ENCODE measurements at places on chromosomes 5 and 9.

DNA sequence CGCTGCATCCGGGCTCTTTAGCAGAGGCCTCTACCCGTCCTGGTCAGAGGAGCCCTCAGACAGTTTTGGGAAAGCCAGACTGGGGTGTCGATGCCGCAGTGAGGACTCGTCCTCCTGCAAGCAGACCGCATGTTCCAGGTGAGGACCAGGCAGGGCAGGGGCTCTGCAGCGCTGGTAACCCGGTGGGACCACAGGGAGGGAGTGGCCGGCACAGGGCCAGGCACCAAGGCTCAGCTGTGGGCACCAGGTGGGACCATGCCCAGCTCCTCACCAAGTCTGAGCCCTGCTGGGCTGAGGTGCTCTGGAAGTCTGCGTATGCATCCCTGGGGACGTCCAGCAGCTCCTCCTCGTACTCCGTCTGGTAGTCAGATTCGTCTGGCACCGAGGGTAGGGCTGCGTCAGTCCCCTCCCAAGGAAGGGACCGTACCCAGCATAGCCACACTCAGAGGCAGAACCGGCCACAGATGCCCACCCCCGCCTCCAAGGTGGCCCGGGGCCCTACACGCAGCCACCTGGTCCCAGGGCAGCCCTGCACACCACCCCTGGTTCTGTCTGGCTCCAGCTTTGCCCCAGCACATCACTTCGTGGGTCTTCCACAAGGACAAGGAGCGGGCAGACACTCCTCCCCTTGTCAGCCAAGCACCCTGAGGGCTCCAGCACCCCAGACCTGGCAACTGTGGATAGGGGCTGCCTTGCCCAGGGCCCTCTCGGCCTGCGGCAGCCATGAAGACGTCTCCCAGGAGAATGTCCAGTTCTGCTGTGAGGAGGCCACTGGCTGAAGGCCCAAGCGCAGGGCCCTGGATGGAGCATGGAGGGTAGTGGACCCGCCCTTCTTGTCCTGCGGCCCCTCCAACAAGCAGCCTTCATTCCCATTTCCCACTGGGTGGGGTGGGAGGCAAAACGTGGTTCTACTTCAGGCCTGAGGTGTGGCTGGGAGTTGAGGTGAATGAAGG is 1.5 kb upstream of the NSMF start:
- DNase-seq = no peak

- no peak for DNase-seq
These were observed 45.6 kb upstream of the TRIM32 start for GRCh38 chr9:116641292-116642059.

GRCh38 chr5:119329666-119330065 is 26.2 kb upstream of the TNFAIP8 start:
- DNase-seq = no peak

DNA sequence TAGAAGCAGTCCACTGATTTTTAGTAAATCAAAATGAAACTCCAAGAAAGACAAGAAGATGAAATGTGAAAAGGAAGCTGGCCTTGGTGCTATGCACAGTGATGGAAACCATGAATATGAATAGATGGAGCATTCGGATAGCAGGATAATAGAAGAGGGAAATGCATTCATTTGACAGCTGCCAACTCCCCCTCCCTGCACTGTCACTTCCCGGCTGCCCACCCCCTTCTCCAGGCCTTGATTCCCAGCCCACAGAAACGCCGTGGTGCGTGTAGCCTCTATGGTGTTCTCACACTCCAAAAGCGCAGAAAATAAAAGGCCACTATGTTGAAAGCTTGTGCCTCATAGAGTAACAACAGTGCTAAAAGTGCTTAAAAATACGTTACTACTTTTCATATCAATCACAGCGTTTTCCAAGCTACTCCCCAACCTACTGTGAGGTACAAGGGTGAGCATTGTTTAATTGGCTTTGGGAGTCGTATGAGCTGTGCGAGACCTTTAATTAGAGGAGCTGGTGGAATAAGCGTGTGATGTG is 26.1 kb upstream of the IFNK start:
- DNase-seq = no peak

DNA sequence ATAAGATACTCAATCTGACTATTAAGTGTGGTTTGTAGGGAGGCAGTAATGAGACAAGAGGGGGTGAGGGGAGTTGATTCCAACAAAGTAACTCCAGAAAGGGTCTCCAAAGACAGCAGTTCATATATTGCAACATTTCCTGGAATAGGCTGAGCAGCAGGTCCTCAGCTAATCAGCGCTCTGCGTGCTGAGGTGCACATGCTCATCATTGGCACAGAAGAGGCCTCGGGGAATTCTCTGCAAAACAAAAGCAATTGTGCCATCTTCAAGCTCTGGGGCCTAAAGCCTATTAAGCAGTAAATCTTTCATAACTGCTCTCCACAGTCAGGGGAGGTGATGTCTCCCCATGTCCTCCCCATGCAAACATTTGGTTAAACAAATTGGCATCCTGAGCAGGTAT is 357.3 kb downstream of the SPOCK1 start:
- DNase-seq = no peak

GRCh38 chr5:1429496-1429895 is 15.7 kb downstream of the SLC6A3 start:
- DNase-seq = no peak

DNA sequence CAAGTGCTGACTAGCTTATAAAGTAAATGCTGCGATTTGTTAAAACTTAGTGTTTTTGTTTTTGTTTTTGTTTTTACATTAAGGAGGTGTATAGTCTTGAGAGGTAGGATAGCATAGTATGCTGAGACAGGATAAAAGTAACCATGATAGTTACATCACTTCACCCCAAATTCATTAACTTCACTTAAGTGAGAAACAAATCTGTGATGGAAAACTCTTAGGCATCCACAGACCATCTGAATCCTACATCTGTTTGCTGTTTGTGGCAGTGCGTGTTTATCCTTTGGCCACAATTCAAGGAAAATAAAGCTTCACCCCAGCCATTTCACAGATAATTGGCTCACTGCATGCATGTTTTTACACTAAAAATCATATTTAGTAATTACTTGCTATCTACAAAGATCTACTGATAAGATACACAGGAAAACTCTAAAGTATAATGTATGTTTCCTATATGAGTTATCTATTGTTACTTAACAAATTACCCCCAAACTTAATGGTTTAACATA is 82.0 kb downstream of the ZNF622 start:
- DNase-seq = no peak

DNA sequence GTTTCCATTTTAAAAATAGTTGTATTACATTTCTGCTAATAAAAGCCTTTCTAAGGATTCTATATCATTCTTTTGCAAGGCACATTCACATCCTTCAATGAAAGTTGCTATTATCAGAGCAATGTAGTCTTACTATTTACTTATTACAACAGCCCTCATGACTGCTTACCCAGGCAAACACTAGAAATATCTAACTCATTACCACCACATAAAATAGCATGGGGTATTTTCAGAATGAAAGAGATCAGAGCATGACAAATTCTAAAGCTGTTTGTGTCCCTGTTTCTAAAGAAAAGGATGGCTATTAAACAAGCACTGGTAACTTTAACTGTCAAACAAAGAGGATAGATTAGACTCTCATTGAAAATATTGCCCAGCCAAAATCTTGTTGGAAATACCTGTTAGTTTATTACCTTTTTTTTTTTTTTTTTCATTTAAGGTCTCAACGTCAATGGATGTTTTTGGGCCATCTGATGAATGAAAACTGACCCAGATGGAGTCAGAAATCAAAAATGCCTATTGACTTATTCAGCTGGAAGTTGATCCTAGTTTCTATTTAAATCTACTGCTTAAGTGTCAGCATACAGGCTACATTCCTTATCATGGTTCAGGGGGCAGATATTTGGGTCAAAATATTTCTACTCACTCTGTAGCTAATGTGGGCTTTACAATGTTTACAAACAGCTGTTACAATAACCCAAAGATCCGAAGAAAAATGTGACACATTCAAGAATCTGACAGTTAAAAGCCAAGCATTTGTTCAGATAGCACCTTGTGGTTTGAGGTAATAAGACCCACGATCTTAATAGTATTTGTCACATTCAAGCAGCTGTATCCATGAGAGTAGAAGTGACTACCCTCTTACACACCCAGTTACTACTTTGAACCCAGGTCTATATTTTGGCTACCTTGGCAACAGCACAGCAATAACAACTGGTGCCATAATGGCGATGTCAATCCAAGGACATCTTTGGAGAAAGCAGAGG is 554.8 kb upstream of the MEF2C start:
- peak; percentile 78 for DNase-seq

- DNase-seq = no peak
These were observed 302.7 kb downstream of the EPB41L4A start for GRCh38 chr5:112116371-112116770.

DNA sequence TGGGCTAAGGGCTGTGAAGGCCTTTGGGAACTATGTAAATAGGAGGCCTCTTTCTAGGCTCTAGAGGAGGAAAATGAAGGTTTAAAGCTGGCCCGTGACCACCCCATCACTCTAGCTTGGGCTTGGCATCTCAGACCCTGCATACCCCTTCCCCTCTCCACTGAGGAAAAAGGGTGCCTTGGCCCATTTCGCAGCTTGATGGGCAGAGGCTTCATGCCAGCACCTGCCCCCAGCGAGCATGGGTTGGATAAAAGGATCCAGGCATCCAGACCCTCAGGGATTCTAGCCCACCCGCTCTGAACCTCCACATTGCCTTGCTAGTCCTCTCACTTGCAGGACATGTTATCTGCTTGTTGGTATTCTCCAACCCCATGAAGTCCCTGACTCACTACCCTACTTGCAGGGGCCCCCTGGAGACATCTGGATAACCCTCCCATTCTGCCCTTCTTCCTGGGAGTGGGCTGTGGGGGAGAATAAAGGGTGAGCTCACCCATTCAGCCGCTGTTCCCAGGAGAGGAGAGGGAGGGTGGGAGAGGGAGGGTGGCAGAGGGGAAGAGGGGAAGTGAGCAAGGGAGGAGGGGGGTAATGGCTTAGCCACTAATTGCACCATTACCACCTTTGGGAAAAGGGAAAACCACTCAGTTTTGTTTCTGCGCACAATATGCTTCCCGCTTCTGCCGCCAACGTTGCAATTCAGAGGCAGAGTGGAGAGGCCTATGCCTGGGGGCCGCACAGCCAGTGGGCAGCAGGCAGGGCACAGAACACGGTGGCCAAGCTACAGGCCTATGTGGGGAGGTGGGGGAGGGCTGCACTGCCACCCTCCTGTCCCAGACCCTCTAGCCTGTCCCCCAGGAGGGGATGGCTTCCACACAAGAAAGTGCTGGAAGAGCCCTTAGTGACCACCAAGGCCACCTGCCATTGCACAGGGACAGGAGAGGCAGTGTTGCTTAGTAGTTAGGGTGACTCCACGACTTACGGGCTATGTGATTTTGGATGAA is 2.1 kb upstream of the CAMK2A start:
- DNase-seq = no peak

DNA sequence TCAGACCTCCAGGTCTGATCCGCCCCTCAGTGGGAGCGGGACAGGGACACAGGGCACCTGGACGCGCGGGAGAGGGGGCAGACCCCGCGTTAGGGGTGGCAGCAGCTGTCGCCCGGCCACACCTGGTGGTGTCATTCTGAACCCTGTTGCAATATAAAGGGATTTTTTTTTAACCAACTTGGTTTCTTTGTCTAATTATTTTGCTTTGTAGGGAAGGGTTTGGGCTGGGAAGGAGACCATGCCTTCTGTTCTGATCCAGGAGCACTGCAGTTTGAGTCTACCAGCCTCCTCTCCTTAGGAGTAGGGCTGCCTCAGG is 10.9 kb upstream of the ASS1 start:
- DNase-seq = no peak

DNA sequence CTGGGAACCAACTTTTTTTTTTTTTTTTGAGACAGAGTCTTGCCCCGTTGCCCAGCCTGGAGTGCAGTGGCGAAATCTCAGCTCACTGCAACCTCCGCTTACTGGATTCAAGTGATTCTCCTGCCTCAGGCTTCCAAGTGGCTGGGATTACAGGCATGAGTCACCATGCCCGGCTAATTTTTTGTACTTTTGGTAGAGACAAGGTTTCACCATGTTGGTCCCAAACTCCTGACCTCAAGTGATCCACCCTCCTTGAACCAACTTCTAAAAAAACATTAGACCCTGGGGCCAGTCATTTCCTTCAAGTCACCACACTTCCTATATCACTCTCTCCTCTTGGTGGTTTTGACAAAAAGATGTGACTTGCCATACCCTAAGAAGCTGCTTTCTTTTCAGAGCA is 10.9 kb upstream of the SHROOM1 start:
- DNase-seq = peak; percentile 38

DNA sequence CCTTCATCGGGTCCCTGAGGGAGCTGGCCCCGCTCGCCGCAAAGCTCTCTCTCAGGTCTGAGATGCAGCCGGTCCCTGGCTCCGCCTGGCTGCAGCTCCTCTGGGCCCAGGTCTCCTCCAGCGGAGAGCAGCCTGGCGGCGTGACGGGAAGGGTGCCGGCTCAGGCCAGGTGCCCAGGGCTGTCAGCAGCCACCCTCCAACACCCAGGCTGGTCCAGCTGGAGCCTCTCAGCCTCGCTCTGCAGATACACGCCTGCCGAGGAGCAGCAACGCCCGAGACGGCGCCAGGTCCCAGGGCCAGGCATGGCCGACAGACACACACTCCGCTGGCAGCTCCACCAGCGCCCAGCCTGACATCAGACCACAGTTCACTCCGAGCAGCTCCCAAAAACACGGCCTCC is 25.6 kb downstream of the FAM163B start:
- DNase-seq = no peak

GRCh38 chr5:64299805-64300204 is 134.2 kb downstream of the RNF180 start:
- no peak for DNase-seq

- peak; percentile 60 for DNase-seq
These were observed 118.4 kb downstream of the ARHGAP26 start for GRCh38 chr5:142888469-142889085.

DNA sequence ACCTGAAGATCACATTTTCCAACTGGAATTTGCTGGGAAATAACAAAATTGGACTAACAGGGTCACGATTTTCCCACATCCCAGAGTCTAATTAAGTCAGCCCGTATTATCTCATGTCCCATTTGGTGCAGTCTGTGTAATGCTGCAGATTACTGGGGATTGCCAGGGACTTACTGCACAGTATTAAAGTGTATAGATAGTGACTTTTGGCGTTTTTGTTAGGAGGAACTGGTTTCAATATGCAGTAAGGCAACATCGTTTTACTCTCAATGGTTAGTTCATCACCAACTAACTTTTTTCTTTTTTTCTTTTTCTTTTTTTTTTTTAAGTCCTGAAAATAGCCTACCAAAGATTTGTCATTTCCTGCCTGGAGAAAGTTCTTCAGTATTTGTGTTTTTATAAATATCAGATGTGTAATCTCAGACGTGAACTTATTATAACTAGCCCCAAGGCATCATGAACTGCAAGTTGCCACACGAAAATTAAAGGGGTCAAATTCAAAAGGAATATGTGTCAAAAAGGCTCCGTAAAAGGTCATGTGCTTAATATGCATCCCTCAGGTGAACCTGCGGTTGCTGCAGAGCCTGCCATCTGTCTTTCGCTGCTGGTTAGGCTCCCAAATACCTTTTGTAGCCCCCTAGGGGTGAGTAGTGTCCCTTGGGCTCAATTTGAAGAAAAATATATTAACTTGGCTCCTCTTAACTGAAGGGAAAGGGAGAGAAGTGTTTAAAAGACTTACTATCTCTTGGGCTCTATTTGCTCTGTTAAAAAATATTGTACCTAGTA is 176.7 kb upstream of the ADAMTSL1 start:
- DNase-seq = peak; percentile 49

- DNase-seq = no peak
These were observed 68.7 kb downstream of the KCNN2 start for GRCh38 chr5:114430532-114430931.

Measured in HCEC 1CT (cell line).